Ascending aorta (tissue), 2 donors: ENCODE measurements at places on chromosomes 11 and 22.

- no peak overlapping the region for H3K27ac ChIP-seq
- H3K36me3 ChIP-seq = no peaks in the 10 kb centered on the region
- H3K4me3 ChIP-seq = no peak overlapping the region
- H3K4me1 ChIP-seq = no peaks in the 10 kb centered on the region
These were observed 10.5 kb downstream of the FGF3 start for GRCh38 chr11:69808667-69809086.

GRCh38 chr11:59418156-59418555 is 8.1 kb downstream of the OR5A2 start:
- no peaks in the 10 kb centered on the region for H3K4me1 ChIP-seq
- no peak overlapping the region for H3K4me3 ChIP-seq
- H3K27me3 ChIP-seq = no peaks in the 10 kb centered on the region

DNA sequence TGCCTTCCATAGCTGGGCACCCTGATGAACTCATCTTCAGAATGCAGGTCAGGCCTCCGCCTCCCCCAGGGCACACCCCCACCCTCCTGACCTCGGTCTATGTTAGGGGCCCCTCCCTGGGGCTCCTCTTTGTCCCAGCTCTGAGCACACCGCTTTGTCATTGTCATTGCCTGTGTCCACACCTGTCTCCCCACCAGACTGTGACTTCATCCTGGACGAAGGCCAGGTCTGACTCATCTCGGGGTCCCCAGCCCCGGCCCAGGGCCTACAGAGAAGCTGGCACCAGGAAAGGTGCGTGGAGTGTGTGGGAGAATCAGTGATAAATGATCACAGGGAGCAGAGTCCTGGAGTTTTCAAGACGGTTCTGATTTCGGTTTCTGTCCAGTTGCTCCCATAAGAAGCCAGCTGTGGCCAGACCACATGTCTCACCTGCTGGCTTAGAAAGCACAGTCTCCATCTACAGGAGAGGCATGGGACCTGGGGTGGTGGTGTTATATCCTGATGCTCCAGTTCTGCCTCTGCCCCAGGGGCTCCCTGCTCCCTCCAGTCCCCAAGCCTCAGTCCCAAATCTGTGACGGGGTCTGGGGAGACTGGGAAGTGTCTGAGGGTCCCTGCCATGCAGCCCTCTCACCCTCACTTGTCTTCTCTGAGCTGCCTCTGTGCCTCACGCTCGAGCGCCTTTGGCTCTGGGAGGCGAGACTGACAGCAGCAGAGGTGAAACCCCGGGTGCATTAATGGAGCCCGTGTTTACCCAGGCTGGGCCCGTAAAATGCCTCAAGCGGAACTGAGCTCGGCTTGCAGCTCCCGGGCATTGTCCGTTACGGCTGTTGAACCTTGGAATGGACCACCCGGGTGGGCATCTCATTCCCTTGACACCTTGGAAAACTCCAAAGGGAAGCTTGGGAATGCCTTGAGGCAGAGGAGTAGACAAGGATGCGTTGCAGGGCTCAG is 85.5 kb upstream of the WNT11 start:
- no peaks in the 10 kb centered on the region for H3K27me3 ChIP-seq
- H3K27ac ChIP-seq = no peak overlapping the region
- no peaks in the 10 kb centered on the region for H3K4me1 ChIP-seq
- no peak overlapping the region for H3K4me3 ChIP-seq
- H3K36me3 ChIP-seq = no peaks in the 10 kb centered on the region

GRCh38 chr22:30116362-30117117 is 36.3 kb downstream of the HORMAD2 start:
- no peaks in the 10 kb centered on the region for H3K36me3 ChIP-seq
- H3K4me3 ChIP-seq = no peak overlapping the region

DNA sequence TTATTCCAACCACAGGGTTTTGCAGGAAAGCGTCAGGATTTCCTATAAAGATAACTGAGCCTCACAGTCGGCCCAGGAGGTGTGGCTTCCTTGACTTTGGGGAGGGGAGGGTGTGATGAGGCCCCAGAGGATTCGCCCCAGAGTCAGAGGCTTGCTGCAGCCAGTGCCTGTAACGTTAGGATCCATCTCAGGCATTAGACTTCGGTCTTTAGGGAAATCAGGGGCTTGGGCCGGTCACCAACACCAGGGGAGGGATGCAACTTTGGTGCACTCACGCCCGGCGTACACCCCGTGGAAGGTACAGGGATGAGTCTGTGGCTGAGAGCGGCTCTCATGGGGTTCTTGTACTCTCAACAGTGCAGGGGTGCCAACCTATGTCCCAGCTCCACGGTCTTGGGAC is 5.7 kb upstream of the ANO1 start:
- H3K4me1 ChIP-seq = peaks cover 16% of the 10 kb centered on the region
- H3K27me3 ChIP-seq = no peaks in the 10 kb centered on the region
- DNase-seq = peak; percentile 57
- no peak overlapping the region for H3K4me3 ChIP-seq
- no peaks in the 10 kb centered on the region for H3K36me3 ChIP-seq

- peak overlapping the region; percentile 27 for H3K27ac ChIP-seq
- peak overlapping the region; percentile 53 for H3K4me3 ChIP-seq
- H3K27me3 ChIP-seq = no peaks in the 10 kb centered on the region
- H3K36me3 ChIP-seq = no peaks in the 10 kb centered on the region
- peak; percentile 79 for DNase-seq
These were observed 44.3 kb downstream of the NNMT start for GRCh38 chr11:114340311-114341131.

GRCh38 chr11:36102868-36103267 is 159.0 kb downstream of the LDLRAD3 start:
- no peak for DNase-seq
- peaks cover 4% of the 10 kb centered on the region for H3K4me1 ChIP-seq
- H3K36me3 ChIP-seq = no peaks in the 10 kb centered on the region

GRCh38 chr11:61833471-61833870 is 5.4 kb downstream of the FADS2 start:
- peak overlapping the region; percentile 92 for H3K27ac ChIP-seq
- H3K4me3 ChIP-seq = no peak overlapping the region

- no peak overlapping the region for H3K27ac ChIP-seq
- H3K27me3 ChIP-seq = no peaks in the 10 kb centered on the region
- no peak overlapping the region for H3K4me3 ChIP-seq
- DNase-seq = no peak
- no peaks in the 10 kb centered on the region for H3K4me1 ChIP-seq
These were observed 50.5 kb downstream of the SMCO4 start for GRCh38 chr11:93492464-93493251.
